Progenitor cell of endocrine pancreas (in vitro differentiated cells): ENCODE measurements at places on chromosomes 3 and 15. TPM values are rescaled to one million over a fixed set of nuclear protein-coding genes. Genes with fewer than 3 reads are reported as not detected.

GRCh38 chr3:126372413-126373145 lies 15.4 kb upstream of the KLF15 start:
- DNase-seq = no peak
- H3K27ac ChIP-seq = no peak overlapping the region
- H3K4me1 ChIP-seq = no peaks in the 10 kb centered on the region
- H3K4me3 ChIP-seq = no peak overlapping the region
- no peaks in the 10 kb centered on the region for H3K36me3 ChIP-seq

DNA sequence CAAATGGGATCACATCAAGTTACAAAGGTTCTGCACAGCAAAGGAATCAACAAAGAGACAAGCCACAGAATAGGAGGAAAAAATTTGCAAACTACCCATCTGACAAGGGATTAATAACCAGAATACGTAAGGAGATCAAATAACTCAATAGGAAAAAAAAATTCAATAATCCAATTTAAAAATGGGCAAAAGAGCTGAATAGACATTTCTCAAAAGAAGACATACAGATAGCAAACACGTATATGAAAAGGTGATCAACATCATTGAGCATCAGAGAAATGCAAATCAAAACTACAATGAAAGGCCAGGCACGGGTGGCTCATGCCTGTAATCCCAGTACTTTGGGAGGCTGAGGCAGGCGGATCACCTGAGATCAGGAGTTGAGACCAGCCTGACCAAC lies 23.5 kb upstream of the CPEB1 start:
- H3K27ac ChIP-seq = no peak overlapping the region
- no peaks in the 10 kb centered on the region for H3K36me3 ChIP-seq
- no peaks in the 10 kb centered on the region for H3K27me3 ChIP-seq
- no peak for DNase-seq

RAP2B gene
- total RNA-seq = 11.3 and 12.6 TPM in 2 replicates

GRCh38 chr15:82535566-82536408 lies 4.5 kb downstream of the RPS17 start:
- peak overlapping the region; percentile 82 for H3K27ac ChIP-seq
- H3K4me1 ChIP-seq = peaks cover 12% of the 10 kb centered on the region
- H3K4me3 ChIP-seq = no peak overlapping the region
- no peak for DNase-seq

ITIH4 gene
- 2.9 and 9.7 TPM in 2 replicates for total RNA-seq

PLSCR5 gene
- 0.31 TPM in 1 of 2 replicates, not detected in the other for total RNA-seq

GRCh38 chr3:188345223-188345622 lies 191.3 kb downstream of the LPP start:
- H3K36me3 ChIP-seq = no peaks in the 10 kb centered on the region
- no peak for DNase-seq
- peaks cover 21% of the 10 kb centered on the region for H3K4me1 ChIP-seq
- H3K4me3 ChIP-seq = no peak overlapping the region

DNA sequence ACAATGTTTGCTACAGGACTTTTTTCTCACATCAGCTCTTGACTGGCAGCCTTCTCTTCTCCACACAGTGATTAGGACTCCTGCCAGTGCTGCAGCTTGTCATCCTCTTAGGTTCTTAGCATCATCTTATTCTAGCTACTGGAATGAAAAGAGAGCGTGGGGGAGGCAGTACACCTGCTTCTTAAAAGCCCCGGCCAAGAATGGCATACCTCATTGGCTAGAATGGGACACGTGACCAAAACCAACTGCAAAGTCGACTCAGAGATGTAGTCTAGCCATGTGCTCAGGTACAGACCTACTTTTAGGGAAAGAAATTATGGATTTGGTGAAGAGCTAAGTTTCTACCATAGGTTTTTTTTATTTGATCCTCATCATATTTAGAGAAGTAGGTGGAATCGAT lies 44.1 kb downstream of the RARB start:
- peaks cover 28% of the 10 kb centered on the region for H3K4me1 ChIP-seq
- H3K36me3 ChIP-seq = peaks cover 5% of the 10 kb centered on the region
- H3K27me3 ChIP-seq = no peaks in the 10 kb centered on the region
- DNase-seq = no peak
- H3K27ac ChIP-seq = no peak overlapping the region

DNA sequence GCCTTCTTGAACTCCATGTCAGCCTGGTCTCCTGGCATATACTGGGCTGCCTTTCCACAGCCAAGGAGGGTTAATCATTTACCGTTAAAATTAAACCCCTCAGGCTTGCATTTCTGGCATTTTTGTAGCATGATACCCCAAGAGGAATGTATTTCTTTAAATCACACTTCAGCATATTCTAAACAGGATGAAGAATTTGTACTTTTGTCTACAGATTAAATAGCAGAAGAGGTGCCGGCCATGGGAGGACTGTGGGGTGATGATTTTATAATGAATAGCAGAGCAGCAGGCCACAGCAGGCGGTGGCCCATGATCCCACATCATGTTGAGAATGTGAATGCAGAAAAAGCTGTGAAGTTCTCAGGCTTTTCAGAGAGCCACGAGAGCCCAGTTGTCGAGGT lies 90.2 kb downstream of the ARNT2 start:
- peak overlapping the region; percentile 80 for H3K27ac ChIP-seq
- H3K4me1 ChIP-seq = peaks cover 32% of the 10 kb centered on the region
- no peak for DNase-seq
- H3K36me3 ChIP-seq = peaks cover 10% of the 10 kb centered on the region

GRCh38 chr15:64740311-64741170 lies 34.8 kb downstream of the RBPMS2 start:
- H3K4me1 ChIP-seq = no peaks in the 10 kb centered on the region
- H3K4me3 ChIP-seq = no peak overlapping the region
- peaks cover 2% of the 10 kb centered on the region for H3K36me3 ChIP-seq
- no peak for DNase-seq
- H3K27me3 ChIP-seq = no peaks in the 10 kb centered on the region
- H3K27ac ChIP-seq = no peak overlapping the region

DNA sequence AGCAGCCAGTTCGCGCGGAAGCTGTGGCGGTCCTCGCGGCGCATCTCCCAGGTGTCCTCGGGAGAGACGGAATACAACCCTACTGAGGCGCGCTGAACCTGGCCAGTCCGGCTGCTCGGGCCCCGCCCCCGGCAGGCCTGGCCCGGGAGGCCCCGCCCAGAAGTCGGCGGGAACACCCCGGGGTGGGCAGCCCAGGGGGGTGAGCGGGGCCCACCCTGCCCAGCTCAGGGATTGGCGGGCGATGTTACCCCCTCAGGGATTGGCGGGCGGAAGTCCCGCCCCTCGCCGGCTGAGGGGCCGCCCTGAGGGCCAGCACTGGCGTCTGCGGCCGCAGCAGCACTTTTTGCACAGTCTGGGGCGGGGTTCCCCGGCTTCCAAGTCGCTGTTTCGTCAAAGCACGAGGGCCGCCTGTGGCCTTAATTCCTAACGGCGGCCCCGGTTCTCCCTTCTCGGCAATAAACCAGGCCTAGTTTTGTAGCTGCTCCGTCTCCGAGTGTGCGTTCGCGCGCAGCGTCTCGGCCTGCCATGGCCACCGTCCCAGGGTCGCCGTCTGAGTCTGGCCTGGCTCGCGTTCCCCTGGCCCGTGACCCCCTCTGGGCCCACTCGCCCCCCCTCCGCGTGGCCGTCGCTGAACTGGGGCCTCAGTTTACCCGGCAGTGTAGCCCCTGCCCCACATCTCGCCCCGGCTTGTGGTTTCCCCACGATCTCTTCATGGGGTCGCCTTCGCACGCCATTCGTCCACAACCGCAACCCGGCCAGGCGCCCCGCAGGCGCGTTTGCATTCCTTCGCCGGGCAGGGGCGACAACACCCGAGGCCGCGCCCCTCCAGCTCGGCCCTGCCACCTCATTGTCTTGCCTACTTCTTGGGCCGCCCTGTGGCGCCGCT lies 30.0 kb downstream of the NBEAL2 start:
- peak overlapping the region; percentile 74 for H3K4me3 ChIP-seq
- DNase-seq = peak; percentile 85
- no peaks in the 10 kb centered on the region for H3K27me3 ChIP-seq
- peak overlapping the region; percentile 98 for H3K27ac ChIP-seq

DNA sequence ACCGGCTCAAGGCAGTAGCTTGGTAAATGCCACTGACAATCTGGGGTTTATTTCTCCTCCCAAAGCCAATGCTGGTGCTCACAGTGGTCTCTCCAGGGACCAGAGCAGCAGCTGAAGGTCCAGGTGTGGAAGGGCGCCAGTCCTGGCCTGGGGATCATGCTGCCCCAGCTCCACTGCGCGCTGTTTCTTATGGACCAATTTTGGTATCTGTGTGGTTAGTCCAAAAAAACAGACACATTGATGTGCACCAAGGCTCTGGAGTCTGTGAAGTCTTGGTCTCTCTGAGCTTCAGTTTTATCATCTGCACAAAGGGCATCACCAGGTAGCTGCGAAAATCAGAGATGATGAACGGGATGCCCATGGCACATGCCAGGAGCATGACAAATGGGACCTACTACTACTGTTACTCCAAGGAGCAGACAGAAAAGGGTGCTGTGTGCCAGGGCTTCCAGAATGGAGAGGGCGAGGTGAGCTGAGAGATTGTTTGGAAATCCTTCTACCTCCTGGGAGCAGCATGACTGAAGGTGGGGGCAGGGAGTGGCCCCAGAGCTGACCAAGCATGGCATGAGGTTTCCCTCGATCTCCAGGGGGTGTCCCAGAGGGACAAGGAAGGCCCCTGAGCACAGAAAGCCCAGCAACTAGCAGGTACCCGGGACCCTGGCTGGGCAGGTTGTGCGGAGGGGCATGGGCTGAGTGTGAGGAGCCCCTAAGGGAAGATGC lies 134.3 kb upstream of the PRR20G start:
- peaks cover 3% of the 10 kb centered on the region for H3K4me1 ChIP-seq
- no peaks in the 10 kb centered on the region for H3K36me3 ChIP-seq
- DNase-seq = no peak
- H3K27ac ChIP-seq = no peak overlapping the region
- H3K4me3 ChIP-seq = no peak overlapping the region

- H3K4me1 ChIP-seq = peaks cover 5% of the 10 kb centered on the region
- H3K4me3 ChIP-seq = no peak overlapping the region
- no peaks in the 10 kb centered on the region for H3K36me3 ChIP-seq
- peaks cover 18% of the 10 kb centered on the region for H3K27me3 ChIP-seq
Observed at GRCh38 chr3:8001307-8001706, 500.3 kb upstream of the LMCD1 start.

DNA sequence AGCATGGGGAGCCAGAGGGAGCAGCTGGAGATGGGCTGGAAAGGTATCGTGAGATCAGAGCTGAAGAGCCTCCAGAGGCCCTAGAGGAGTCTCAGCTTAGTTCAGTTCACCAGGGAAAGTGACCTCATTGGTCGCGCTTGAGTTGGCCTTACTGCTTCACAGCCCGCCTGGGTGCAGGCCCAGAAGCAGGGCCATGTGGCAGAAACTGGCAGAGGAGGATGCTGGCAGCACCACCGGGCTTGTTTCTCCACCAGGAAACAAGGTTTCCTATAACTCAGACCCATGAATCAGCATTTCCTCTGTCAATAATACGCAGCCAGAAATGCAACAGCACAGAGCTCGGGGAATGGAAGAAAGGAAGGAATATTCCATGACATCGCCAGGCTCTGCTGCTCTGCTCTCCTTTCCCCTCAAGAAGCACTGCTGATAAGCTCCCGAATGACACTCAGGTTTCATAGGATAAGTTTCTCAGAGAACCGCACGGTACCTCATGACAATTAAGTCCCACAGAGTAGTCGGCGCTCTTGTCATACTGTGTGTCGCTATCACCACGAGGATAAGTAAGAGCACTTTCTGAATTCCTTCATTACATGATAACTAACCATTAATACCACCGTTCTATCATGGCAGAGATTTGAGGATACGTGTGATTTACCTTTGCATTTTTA lies 147.1 kb upstream of the LPP start:
- H3K4me3 ChIP-seq = no peak overlapping the region
- H3K36me3 ChIP-seq = no peaks in the 10 kb centered on the region
- peaks cover 24% of the 10 kb centered on the region for H3K4me1 ChIP-seq
- no peak for DNase-seq

- peaks cover 3% of the 10 kb centered on the region for H3K4me1 ChIP-seq
- peaks cover 8% of the 10 kb centered on the region for H3K36me3 ChIP-seq
- H3K27me3 ChIP-seq = peaks cover 7% of the 10 kb centered on the region
- H3K27ac ChIP-seq = no peak overlapping the region
Observed at GRCh38 chr3:195263193-195263924, 7.6 kb downstream of the XXYLT1 start.

DCBLD2 gene
- 85.5 and 86.8 TPM in 2 replicates for total RNA-seq

GRCh38 chr3:73622091-73622805 lies 2.5 kb downstream of the PDZRN3 start:
- H3K4me1 ChIP-seq = peaks cover 25% of the 10 kb centered on the region
- DNase-seq = peak; percentile 57
- peak overlapping the region; percentile 78 for H3K4me3 ChIP-seq
- H3K27me3 ChIP-seq = peaks cover 18% of the 10 kb centered on the region
- peak overlapping the region; percentile 95 for H3K27ac ChIP-seq

- no peak overlapping the region for H3K4me3 ChIP-seq
- H3K4me1 ChIP-seq = no peaks in the 10 kb centered on the region
- no peaks in the 10 kb centered on the region for H3K36me3 ChIP-seq
- H3K27ac ChIP-seq = no peak overlapping the region
Observed at GRCh38 chr15:87369269-87369668, 887.3 kb downstream of the NTRK3 start.

DNA sequence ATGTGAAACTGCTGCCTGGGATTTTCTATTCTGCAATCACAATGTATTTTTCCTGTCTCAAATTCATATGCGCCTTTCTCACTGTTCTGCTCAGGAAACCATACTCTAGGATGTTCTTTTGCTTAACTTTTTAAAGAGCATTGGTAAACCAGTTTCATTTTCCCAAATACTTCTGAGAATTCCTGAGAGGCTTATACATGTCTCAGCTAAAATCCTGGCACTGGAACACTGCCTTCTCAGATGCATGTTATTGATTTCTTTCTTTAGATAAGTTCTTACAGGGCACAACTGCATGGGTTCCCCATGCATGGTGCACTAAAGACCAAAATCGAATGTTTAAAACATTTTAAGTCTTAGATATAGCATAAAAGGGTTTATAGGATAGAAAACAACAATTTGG lies 178.3 kb upstream of the PLSCR5 start:
- H3K27ac ChIP-seq = no peak overlapping the region
- no peaks in the 10 kb centered on the region for H3K4me1 ChIP-seq
- no peaks in the 10 kb centered on the region for H3K36me3 ChIP-seq
- H3K4me3 ChIP-seq = no peak overlapping the region
- peaks cover 2% of the 10 kb centered on the region for H3K27me3 ChIP-seq
- no peak for DNase-seq

- peaks cover 7% of the 10 kb centered on the region for H3K36me3 ChIP-seq
- H3K27me3 ChIP-seq = no peaks in the 10 kb centered on the region
- no peak overlapping the region for H3K27ac ChIP-seq
Observed at GRCh38 chr3:71689291-71689690, 35.9 kb downstream of the EIF4E3 start.

GABRA5 gene
- total RNA-seq = 0.10 TPM in 1 of 2 replicates, not detected in the other

GRCh38 chr15:81897057-81897677 lies 148.7 kb downstream of the MEX3B start:
- peaks cover 4% of the 10 kb centered on the region for H3K36me3 ChIP-seq
- no peak for DNase-seq
- H3K4me3 ChIP-seq = no peak overlapping the region
- no peak overlapping the region for H3K27ac ChIP-seq

- H3K27me3 ChIP-seq = no peaks in the 10 kb centered on the region
- peaks cover 17% of the 10 kb centered on the region for H3K36me3 ChIP-seq
- peaks cover 16% of the 10 kb centered on the region for H3K4me1 ChIP-seq
- H3K4me3 ChIP-seq = no peak overlapping the region
Observed at GRCh38 chr15:79858469-79858868, 38.3 kb downstream of the MTHFS start.

GRCh38 chr15:77836906-77837648 lies 204.4 kb upstream of the LINGO1 start:
- H3K27ac ChIP-seq = no peak overlapping the region
- no peak for DNase-seq
- peaks cover 8% of the 10 kb centered on the region for H3K4me1 ChIP-seq
- H3K36me3 ChIP-seq = no peaks in the 10 kb centered on the region
- H3K4me3 ChIP-seq = no peak overlapping the region

- peaks cover 32% of the 10 kb centered on the region for H3K27me3 ChIP-seq
- H3K36me3 ChIP-seq = no peaks in the 10 kb centered on the region
Observed at GRCh38 chr15:92033314-92033713, 179.8 kb downstream of the SLCO3A1 start.
